ENCODE measurements at places on chromosomes 2 and 18.

DNA sequence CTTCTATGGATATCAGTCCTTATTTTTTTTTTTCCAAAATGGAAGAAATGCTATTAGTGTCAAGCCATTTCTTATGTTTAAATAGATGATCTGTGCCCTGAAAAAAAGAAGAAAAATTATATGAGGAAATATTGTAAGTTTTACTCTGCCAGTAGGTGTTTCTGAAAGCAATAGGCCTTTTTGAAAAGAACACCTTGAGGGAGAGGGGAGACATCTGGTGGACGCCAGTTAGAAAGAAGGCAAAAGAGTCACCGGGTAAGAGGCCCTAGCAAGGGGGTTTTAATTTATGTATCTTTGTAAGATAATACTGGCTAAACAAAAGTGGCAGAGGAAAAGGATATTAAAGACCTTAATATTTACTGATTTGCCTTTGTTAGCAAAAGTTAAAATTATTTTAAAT is 56.1 kb downstream of the DYNAP start:
- no peak for DNase-seq

GRCh38 chr2:158586491-158586890 is 129.7 kb downstream of the PKP4 start:
- DNase-seq = peak; percentile 48

DNA sequence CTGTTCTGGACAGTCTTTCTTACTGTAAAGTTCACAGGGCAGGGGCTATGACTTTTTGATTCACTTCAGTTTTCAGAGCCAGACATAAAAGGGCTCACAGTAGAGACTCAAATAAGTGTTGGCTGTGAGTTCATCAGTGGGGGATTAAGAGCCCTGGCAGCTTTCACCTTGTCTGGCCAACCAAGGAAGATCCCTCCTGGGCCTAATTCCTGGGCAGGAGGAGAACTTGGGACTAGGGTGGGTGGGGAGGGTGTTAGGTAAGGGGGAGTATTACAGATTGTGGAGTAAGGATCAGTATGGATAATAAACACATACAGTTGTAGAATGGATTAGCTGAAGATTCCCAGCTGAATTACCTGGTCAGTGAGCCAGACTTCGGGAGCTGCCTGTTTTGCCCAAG is 904 bp upstream of the SFXN5 start:
- no peak for DNase-seq

- DNase-seq = no peak
Measured at GRCh38 chr18:4806331-4806730, 351.2 kb upstream of the DLGAP1 start.

DNA sequence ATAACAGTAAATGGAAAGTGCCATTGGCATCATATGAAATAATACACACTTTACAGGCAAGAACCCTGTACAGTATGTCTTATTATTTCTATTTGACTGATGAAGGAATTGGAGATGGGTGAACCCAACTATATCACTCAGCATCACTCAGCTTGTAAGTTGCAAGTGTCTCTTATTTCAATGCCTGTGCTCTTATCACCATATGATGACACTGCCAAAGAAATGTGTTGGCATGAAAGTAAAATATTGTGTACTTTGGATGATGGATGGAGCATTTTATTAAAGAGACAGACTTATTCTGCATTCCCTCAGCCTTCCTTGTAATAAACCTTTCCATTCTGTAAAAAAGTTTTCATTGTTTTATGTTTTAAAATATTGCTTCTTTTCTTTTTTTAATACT is 927.5 kb upstream of the VRK2 start:
- no peak for DNase-seq

DNA sequence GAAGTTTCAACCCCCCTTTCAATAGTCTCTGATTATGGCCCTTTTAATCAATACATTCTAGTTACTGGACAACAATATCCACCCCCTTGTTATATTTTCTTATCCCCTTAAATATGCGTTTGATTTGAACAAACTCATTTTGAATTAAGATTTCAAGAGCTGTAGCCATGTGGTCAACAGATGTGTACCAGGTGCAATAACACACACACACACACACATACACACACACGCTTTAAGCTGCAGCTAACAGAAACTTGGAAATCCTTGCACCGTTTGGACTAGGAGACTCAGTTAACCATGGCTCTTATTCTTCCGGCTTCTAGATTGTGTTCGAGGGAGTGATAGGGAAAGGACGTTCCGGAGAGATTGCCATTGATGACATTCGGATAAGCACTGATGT is 82.8 kb downstream of the NRP2 start:
- no peak for DNase-seq

DNA sequence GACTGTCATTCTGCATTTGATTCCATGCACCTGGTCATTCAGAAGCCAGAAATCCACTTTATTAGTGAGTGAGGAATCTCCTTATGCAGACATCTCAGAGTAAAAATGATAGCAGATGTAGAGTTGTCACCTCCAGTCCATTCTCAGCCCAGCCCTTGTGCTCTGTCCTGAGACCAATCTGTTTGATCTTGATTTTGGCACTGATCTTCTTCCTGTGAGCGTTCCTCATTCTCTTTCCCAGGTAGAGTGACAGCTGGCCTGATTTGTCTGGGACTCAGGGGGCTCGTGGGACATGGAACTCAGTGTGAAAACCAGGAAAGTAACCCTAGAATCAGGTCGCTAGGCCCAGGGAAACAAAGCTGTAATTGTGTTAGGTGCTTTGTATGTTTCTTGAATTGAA is 8.9 kb downstream of the ARHGAP25 start:
- no peak for DNase-seq

DNA sequence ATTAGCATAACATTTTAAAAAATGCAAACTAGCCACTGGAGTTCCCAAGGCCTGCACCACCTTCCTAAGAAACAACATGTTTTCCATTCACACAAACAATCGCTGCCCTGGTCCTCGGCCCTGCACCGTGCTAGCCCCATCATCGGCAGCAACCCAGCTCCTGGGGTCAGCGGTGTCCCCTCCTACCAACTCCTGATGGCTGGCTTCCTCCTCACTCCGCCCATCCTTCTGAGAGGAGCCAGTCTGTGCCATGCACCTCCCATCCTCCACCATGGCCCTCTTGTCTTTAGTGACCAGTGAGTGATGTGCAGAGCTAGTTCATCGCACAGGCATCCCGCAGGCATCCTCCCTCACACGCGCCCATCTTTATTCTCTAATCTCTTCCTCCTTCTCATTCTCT is 81.9 kb downstream of the LONRF2 start:
- DNase-seq = no peak

- DNase-seq = no peak
Measured at GRCh38 chr18:79071503-79072210, 2.5 kb downstream of the ATP9B start.

GRCh38 chr2:151878655-151879563 is 50.7 kb upstream of the ARL5A start:
- DNase-seq = no peak

DNA sequence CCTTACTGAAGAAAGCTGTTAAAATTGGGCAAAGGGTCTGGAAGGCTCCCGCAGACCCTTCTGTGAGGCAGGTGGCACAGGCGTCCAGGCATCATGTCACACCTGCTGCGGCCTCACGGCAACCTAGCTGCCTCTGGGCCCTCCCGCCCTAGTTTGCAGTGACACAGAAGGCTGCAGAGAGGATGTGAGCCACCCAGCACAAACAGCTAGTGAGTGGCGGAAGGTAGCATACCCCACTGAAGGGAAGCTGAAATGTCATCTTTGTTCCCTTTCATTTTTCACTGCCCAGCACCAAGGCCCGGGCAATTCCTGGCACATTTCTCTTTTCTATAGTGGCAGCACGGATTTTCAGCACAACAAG is 53.8 kb downstream of the TRAPPC12 start:
- no peak for DNase-seq

GRCh38 chr18:32072321-32072720 is 19.4 kb upstream of the RNF138 start:
- no peak for DNase-seq

GRCh38 chr18:79489899-79490625 is 94.3 kb downstream of the NFATC1 start:
- no peak for DNase-seq

DNA sequence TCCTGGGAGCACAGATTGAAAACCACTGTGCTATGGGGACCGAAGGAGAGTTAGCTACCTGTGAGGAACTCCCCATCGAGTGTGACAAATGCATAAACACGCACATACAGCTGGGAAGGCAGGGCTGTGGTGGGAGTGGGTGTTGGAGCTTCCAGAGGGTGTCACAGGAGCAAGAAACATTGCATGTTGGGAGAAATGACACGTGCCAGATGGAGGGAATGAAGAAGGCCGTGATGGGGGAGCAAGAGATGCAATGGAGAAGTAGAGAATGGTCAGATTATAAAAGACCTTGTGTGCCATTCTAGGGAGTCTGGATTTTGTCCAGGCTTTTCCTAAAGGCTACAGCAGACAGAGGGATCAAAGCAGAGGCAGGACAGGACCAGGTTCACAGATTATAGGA is 91.1 kb upstream of the NDUFV2 start:
- DNase-seq = no peak

- DNase-seq = no peak
Measured at GRCh38 chr2:12269041-12269972, 447.4 kb upstream of the TRIB2 start.

- DNase-seq = no peak
Measured at GRCh38 chr2:222302178-222303018, 3.6 kb upstream of the PAX3 start.

GRCh38 chr2:15867194-15868171 is 72.9 kb upstream of the MYCN start:
- no peak for DNase-seq

DNA sequence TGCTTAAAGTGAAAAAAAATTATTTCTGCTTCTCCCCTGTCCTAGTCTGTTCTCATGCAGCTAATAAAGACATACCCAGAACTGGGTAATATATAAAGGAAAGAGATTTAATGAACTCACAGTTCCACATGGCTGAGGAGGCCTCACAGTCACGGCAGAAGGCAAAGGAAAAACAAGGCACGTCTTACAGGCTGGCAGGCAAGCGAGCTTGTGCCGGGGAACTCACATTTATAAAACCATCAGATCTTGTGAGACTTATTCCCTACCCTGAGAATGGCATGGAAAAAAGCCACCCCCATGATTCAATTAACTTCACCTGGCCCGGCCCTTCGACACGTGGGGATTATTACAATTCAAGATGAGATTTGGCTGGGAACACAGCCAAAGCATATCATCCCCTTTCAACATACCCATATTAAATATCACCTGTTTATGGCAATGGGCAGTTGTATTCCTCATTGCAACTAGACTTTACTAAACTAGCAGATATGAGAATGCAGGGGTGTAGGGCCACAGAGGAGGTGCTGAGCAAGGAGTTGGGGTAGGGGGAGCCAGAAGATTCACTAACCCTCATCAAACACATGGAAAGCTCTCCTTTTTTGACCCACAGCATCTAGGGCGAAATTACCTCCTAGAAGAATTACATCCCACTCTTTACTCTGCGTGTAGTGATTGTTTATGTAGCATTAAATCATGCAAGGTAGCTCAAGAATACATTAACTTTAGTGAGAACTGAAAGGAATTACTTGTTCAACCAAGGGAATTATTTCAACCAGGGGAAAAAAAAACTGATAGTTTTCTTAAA is 183.3 kb upstream of the DOK6 start:
- DNase-seq = no peak

DNA sequence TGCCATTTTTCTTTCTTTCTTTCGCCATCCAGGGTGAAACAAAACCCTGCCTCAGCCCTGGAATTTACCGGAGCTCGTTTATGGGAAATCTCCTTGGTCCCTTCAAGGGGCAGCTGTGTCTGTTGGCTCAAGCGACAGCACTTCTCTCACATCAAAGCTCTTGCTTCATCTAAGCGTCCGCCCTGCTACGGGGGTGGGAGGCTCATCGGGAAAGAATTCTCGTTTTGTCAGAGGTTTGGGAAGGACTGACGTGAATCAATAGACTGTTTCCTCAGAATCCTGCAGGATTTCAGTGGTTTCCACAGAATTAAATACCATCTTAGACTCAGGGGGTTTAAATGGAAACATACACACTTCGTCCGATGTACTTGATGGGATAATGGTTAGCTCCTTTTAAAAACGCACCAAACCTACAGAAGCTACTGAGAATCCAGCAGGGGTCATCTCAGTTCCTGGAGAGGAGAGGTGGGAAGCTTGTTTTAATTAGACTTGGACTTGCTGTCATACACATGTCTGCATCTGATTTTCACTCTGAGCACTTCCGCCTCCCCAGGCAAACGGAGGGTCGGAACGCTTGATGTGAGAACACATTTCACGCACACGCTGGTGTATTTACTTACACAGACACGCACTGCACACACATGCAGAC is 91.6 kb downstream of the ASB1 start:
- peak; percentile 83 for DNase-seq

GRCh38 chr2:54370405-54371104 is 85.6 kb upstream of the SPTBN1 start:
- DNase-seq = peak; percentile 36

DNA sequence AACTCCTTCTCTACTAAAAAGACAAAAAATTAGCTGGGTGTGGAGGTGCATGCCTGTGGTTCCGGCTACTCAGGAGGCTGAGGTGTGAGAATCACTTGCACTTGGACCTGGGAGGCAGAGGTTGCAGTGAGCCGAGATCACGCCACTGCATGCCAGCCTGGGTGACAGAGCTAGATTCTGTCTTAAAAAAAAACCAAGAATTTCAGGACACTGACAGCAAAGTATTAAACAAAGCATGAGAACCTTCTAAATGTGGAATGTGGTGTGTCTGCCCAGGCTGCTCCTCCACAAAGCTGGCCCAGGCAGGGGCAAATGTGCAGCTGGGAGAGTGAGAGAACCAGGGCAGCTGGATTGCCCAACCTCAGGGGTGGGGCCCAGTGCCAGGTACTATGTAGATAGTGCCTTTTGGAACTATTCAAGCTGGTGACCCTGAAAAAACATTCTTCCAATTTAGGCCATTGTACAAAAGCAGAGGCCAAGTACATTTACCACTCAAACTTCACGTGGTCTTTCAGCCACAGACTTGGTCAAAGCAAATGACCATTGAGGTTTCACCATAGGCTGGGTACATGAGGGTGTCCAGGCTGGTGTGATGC is 6.7 kb upstream of the UGT1A5 start:
- peak; percentile 21 for DNase-seq

- no peak for DNase-seq
Measured at GRCh38 chr18:35458271-35458670, 39.5 kb downstream of the INO80C start.

DNA sequence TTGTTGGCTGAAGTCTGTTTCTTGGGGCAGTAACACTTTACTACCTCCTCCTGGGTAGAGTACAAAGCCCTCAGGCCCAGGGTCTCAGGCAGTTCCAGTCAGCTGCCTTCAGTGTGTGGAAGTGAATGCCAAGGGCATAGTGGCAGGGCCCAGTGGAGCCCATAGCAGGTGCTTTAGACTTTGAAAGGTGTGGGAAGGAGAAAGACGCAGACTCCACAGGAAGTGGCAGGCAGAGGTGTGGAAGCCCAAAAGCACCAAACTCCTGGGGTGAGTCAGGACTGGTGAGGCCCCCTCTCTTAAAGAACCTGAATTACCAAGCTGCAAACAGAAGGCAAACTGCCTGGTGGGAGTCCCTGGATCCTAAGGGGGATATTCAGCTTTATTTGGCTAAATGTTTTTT is 45.3 kb downstream of the ADAM23 start:
- no peak for DNase-seq
